ENCODE measurements at places on chromosomes 13 and 19.

DNA sequence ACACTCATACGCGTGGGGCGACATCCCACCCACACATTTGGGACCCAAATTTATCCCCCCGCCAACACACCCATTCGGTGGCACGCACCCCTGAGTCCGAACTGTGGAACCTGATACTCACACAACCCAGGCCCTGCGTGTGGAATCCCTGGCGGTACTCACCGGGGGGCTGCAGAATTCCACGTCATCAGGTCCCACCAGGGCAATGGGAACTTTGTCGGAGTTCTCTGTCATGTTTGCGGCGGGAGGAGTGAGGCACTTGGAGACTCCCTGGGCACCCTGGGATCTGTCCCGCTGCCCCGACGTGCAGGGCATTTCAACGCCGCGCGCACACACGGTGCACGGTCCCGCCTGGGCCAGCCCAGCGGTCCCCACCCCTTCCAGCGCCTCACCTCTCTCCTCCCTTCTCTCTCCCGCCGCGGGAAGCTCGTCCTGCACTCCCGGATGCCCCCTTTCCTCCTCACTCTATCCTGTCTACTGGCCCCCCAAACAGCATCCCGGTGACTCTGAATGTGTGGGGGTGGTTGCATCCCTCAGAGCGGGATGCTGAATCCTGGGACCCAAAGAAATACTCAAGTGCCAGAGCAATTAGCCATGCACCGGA is at the start of gene CNMD:
CNMD (minus strand) TSS at position 353 of the 604 bp plus-strand sequence; CDS start at position 234, 119 bp downstream.
- DNase-seq = no peak

DNA sequence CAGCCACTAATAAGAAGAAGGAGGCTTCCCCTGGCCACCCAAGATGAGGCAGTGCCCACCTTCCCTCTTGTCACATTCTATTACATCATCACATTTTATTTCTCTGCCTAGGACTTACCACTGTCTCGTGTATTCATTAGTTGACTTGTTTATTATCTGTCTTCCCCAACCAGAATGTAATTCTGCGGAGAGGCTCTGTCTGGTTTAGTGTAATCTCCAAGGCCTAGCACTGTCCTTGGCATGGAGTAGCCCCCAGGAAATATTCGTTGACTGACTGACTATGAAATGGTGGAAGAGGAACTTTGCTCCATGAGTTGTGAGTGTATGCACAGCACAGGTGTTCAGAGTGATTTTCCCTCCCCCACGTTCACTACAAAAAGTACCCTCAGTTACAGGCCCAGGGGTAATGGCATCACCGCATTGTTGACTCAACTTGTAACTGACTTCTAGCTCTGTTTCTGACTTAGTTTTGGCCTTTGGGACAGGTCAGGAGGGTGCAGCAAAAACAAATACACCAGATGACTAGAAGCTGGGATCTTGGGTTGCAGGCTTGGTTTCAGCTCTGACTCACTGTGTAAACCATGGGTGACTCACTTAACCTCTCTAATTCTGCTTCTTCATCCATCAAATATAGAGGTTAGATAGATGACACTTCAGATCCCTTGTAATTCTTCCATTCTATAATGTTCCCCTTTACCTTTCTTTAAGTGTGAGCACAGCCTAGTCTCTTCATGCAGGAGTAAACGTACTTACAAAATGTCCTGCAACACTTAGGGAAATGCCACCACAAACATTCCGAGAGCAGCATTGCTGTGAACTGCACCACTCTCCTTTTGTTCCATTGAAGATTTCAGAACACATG is 229.7 kb downstream of the KCNRG start:
- peak; percentile 7 for DNase-seq

GRCh38 chr13:31476753-31477152 is 262.6 kb upstream of the RXFP2 start:
- DNase-seq = no peak

- DNase-seq = no peak
Measured at GRCh38 chr13:78015782-78016181, 97.2 kb upstream of the EDNRB start.

- no peak for DNase-seq
Measured at GRCh38 chr19:21210037-21210621, 68.3 kb downstream of the ZNF431 start.

- DNase-seq = no peak
Measured at GRCh38 chr13:45490068-45490467, 25.3 kb downstream of the COG3 start.

- no peak for DNase-seq
Measured at GRCh38 chr13:26236296-26236695, 14.2 kb upstream of the RNF6 start.

DNA sequence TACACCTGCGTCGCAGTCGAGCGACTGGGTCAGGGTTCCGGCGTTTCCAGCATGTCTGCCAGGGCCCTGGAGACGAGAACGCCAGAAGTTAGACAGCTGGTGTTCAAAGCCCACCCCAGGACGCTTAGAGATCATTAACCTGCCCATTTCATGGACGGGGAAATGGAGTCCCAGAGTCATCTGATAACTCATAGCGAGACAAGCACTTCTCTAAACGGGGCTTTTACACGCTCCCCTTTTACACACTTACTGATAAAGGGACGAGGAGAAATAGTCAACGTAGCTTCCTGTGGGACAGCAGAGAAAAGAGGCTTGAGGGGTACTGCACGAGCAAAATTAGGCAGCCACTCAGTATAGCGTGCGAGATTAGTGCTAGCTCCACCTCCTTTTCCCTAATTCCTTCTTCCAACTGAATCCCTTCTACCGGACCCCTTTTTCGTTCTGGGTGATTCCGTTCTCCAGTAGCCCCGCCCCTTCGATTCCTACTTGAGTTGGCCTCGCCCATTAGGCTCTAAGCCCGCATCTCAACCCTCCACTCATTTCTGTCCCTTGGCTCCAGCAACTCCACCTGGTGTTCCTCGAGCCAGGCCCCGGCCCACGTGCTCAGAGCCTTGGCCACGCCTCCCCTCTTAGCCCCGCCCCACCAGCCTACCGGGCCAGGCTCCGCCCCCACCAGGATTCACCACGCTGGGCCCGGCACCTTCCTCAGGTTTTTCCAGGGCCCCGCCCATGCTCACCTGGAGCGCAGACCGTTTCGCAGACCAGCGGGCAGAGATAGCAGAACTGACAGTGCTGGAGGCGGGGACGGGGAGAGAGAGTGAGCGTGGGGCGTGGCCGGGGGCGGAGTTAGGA is 3.7 kb downstream of the HRC start:
- no peak for DNase-seq

- no peak for DNase-seq
Measured at GRCh38 chr13:62702502-62702901, 1286.9 kb upstream of the PCDH20 start.

DNA sequence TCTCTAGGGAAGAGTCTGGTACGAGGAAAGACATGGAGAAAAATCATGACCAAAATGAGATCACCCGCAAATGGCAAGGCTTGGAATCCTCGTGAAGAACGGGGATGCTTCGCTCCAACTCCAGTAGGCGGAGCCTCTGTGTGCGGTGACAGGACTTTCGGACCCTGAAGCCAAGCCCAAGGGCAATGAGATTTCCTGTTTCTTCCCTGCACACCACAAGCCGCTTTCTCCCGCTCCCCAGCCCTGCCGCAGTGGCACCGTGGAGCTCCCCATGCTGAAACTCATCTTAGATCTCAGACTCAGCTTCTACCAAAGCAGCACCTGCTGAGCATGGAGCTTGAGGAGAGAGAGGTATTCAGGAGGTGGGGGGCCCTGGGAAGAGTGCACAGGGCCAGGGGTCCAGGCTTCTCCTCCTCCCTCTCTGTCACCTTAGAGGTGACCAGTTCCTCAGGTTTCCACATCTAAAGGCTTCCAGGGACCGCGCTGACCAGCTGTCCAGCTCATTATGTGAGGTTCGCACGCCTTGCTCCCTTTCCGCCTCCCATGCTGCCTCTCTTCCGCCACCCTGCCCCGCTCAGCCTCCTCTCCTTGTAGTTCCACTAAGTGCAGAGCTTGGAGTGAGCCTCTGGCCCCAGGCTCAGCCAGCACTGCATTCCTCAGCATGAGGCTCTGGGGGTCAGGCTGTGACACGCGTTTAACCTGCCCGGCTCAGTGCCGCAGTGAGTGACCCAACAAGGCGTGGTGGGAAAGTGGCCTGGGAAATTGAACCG is 153.8 kb upstream of the SOX1 start:
- DNase-seq = no peak

DNA sequence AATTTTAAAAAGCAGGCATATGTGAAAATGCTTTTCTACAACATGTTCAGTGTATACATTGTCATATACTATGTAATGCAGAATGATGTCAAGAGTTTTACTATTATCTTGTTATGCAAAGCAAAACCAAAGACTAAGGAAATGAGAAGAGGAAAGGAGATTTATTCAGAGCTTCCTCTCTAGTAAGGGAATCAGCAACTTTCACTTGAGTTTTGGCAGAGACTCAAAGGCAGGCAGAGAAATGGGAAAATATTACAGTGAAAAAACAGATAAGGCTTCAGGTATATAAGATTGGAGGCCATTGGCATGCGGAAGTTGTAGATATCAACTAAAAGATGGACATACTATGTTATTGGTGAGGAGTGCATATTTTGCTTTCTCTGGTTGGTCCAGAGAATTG is 512.0 kb upstream of the PCDH20 start:
- no peak for DNase-seq

DNA sequence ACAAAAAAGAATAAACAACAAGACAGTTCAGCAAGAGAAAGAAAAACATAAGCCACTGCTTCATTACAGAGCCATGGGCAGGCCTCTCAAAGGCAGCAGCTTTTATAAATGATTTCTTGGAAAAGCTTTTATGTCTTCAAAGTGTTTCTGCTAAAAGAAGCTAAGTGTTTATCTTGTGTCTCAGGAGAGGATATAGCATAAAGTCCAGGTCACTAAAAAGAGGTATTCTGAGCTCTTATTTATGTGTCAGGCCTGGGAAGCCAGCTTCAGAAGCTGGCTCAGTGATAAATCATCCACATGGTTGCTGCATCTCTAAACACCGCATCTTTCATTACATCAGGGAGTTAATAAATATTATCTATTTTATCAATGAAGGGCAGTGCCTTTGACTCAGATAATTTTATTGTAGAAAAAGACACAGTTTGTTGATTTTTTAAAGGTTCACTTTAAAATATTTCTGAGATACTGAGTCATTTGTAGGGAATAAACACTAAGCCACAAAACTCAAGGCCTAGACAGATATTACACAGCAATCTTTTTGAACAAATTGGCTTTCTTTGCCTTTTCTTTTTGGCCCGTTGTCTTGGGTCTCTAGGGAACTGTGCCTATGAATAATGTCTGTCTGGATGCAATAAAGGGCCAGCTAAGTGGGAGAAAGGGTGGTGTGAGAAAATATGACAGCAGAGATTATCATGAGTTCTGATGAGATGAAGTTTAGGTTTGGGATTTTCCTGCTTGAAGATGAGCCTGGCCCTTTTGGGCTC is 1086.6 kb downstream of the UQCRFS1 start:
- DNase-seq = no peak

DNA sequence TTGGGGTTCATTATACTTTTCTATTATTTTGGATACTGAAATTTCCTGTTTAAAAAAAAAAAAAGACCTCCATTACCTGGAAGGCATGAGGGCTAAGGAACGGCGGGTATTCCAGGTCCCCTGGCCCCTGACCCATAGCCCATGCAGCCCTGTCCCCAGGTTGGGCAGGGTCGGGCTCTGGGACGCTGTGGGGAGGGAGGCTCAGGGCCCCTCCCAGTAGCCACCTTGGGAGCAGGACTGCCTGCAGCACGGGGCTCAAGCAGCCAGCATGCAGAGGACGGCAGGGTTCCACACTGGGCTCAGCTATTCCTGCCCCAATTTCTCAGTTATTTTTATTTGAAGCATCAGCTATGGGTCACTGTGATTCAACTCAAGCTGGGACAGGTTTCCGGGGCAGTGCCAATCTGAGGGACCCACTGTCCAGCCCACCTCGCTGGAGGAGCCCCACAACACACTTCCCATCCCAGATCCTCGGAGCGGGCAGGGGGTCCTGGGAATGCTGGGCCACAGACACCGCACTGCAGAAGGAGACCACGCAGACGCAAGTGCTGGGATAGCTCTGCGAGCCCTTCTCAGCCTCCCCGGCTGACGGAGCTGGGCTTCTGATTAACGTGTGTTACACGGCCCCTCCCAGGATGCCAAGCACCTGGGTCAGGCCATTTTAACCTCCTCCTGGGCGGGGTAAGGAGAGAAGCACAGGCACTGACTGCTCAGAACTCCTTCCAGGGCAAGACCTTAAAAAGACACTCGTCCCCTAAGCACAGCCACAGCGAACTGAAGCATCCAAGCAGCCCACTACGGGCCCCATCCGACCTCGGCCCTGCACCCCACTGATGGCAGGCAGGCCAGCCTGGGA is 60.1 kb downstream of the PEPD start:
- no peak for DNase-seq

GRCh38 chr19:28941833-28942232 is 271.1 kb downstream of the UQCRFS1 start:
- no peak for DNase-seq

DNA sequence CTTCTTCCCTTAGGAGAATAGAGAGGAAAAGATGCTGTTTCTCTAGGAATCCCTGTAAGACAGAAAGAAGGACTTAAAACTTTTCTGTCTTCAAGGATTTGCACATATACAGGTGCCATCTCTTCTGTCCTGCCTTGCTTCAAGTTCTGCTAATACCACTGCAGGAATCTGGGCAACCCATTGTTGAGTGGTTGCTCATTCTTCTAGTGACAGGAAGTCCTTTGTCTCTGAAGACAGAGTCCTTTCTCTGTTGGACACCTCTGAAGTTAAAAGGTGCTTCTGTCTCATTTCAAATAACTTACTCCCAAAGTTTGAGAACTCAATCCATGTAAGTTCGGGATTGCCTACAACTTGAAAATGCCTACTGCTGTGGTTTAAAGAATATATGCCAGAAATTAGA is 114.4 kb upstream of the TMTC4 start:
- no peak for DNase-seq

GRCh38 chr13:26680572-26680971 is 80.0 kb downstream of the GPR12 start:
- DNase-seq = no peak

DNA sequence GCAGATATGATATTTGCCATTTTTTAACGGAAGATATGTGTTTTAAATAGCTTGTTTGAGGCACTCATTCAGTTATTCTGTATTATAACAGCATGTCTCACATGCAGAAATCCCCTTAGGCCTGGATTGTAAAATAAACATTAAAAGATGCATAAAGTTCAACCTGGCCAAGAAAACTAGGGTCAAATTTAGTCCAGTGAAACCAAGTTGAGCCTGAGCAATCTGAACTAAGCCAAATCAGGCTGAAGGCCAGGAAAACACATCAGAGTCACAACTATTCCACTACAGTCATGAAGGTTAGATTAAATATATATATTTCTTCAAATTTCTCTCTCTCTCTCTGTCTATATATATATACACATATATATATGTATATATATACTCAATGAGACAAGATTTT is 504.8 kb downstream of the SLITRK1 start:
- DNase-seq = no peak
